DND-41 (cell line): ENCODE measurements at places on chromosomes 2 and 18.

- DNase-seq: no peak
Observed at GRCh38 chr2:55141572-55142413, 90.3 kb downstream of the CLHC1 start.

GRCh38 chr2:128541448-128541847 lies 222.8 kb upstream of the HS6ST1 start:
- no peak for DNase-seq

DNA sequence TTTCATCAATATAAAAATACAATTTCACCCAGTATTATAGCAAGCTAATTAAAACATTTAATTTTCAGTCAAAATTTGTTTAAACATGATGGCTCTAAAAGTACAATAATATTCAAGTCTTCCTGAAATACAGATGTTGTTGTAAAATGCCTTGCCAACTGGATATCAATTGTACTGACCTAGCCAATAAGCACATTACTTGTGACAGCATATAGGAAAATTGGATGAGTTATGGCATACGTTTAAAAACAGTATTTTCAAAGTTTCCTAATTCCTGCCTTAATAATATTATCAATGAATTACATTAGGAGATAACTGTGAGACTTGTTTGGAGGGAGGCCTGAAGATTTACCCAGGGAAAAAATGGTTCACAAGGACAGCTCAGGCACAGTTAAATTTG lies 336.9 kb upstream of the CDH20 start:
- DNase-seq: no peak

- no peak for DNase-seq
Observed at GRCh38 chr18:24095976-24096375, 42.9 kb upstream of the CABYR start.

DNA sequence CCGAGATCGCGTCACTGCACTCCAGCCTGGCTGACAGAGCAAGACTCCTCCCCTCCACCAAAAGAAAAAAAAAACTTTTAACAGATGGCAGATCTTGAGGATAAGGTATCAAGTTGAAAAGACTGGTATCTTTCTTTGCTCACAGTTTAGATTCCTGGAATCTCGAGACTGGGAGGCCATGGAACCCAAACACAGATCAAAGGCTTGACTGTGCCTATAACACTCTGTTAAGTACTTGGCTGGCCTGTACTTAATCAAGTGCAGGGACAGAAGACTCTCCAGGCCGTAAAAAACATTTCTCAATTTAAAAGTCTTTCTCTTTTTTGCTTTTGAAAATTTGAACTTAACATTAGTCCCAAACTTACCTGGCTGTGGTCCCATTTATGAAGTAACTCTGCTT lies 107.1 kb upstream of the ZNF516 start:
- no peak for DNase-seq

- DNase-seq: no peak
Observed at GRCh38 chr2:154952346-154952980, 254.0 kb downstream of the KCNJ3 start.

DNA sequence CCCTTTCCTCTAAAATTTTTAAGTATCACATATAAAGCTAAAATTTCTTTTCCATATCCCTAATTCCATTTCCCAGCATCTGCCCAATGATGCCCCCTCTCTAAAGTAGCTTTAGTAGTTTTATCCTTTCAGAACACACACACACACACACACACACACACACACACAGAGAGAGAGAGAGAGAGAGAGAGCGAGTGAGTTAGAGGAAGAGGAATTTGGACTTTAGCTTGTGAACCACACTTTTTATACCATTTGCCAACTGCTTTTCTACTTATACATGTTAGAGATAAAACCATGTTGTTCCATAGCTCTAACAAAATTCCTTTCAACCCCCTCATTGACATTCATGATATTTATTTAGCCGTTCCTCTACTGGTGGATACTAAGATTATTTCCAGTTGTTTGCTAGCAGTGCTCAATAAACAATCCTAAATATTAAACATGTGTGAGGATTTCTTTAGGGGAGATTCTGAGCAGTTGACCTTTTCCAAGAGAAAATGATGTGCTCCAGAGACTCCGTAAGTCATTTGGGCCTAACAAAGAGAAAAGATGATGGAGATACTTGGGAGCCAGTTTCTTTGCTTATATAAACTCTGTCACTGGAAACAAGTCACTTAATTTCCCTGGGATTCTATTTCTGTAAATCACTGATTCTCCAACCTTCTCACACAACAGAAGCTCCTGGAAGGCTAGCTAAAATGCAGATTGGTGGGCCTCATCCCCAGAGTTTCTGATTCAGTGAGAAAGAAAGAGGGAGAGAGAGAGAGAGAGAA lies 229.7 kb upstream of the SP5 start:
- no peak for DNase-seq

DNA sequence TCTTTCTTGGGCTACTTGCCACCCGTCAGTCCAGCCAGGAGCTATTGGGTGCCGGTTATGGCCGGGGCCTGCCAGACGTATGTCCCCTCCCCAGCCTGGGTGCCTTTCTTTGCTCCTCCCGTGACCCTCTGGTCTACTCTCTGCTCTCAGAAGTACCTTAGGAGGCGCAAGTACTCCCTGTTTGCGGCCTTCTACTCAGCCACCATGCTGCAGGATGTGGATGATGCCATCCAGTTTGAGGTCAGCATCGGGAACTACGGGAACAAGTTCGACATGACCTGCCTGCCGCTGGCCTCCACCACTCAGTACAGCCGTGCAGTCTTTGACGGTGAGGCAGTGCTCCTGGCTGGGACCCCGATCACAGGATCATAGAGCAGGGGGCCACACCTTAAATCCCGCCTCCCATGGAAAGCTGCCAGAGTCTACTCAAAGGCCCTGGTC lies 99.5 kb downstream of the DYSF start:
- no peak for DNase-seq

DNA sequence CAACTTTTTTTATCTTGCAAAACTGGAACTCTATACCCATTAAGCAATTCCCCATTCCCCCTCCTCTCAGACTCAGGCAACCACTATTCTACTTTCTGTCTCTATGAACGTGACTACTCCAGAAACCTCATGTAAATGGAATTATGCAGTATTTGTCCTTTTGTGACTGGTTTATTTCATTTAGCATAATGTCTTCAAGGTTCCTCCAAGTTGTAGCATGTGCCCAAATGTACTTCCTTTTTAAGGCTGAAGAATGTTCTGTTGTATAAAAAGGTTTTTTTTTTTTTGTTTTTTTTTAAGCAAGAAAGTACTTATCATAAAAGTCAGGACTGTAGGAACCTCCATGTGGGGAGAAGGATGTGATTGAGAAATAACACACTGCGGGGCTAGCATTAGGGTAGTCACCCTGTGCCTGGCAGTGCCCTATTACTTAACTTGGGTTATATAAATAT lies 262.9 kb upstream of the FBXO11 start:
- no peak for DNase-seq

GRCh38 chr18:51361130-51361860 lies 163.8 kb upstream of the MEX3C start:
- DNase-seq: no peak

GRCh38 chr2:241052677-241053360 lies 49.3 kb downstream of the MTERF4 start:
- DNase-seq: no peak

- DNase-seq: no peak
Observed at GRCh38 chr2:122319539-122320132, 564.2 kb downstream of the TSN start.

DNA sequence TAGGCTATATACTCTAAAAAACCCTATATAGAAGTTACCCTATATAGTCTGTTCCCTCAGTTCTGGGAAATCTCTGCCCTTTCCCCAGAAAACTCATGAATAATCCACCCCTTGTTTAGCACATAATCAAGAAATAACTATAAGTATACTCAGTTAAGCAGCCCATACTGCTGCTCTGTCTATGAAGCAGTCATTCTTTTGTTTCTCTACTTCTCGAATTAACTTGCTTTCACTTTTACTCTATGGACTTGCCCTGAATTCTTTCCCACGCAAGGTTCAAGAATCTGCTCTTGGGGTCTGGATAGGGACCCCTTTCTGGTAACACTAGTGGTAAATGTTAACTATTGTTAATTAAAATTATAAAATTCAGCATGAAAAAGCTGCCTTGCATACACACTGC lies 17.4 kb upstream of the AP1S3 start:
- DNase-seq: no peak

DNA sequence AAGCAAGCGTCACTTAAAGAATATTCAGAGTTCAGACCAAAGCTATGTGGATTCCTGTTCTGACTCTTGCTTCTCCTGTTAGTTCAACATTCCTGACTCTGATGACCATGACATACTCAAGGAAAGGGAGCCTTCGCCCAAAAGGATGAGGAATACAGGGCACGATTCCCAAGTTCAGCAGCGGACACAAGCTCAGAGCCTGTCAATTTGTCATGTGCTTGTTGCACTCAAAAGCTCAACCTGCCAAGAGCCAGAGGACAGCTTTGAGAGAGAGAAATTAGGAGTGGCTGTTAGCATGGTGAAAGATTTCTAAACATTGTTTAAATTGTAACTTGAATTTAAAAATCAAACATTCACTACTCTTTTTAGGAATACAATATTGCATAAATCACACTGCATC lies 33.3 kb downstream of the APLF start:
- no peak for DNase-seq

DNA sequence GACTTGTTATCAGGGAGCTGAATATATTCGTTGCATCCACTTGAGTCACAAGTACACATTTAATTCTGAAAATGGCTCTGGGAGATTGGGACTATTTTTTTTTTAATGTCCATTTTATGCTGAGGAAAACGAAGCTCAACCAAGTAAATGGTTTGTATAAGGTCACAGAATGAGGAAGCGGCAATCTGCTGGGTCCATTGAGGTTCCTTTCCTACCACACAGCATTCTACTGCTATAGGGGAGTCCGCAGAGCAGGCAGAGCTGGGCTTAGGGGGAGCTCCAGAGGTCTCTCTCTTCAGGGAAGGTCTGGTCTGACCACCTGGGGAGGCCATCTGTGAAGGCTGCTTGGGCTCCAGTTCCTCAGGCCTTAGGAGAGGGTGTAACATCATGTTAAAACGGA lies 77.9 kb downstream of the MCFD2 start:
- DNase-seq: no peak

GRCh38 chr18:74023220-74023619 lies 124.4 kb downstream of the FBXO15 start:
- no peak for DNase-seq

- no peak for DNase-seq
Observed at GRCh38 chr2:188893972-188894371, 80.2 kb upstream of the COL3A1 start.

DNA sequence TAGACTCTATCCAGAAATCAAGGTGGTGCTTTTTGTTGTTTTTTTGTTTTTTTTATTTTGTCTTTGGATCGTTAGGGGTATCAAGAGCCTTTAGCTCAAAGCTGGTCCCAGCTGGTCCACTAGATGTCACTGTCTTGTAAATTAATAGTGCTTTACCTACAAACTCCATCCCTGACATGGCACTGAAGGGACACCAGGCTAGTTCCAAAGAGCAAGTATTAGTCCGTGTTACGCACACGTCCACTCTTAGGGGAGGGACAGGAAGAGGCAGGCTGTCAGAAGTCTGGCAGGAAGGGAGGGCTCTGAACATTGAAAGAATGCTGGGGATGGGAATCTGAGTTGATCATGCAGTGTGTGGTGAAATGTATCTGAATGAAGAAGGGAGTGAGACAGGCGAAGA lies 85.9 kb upstream of the CCBE1 start:
- DNase-seq: peak; percentile 43

DNA sequence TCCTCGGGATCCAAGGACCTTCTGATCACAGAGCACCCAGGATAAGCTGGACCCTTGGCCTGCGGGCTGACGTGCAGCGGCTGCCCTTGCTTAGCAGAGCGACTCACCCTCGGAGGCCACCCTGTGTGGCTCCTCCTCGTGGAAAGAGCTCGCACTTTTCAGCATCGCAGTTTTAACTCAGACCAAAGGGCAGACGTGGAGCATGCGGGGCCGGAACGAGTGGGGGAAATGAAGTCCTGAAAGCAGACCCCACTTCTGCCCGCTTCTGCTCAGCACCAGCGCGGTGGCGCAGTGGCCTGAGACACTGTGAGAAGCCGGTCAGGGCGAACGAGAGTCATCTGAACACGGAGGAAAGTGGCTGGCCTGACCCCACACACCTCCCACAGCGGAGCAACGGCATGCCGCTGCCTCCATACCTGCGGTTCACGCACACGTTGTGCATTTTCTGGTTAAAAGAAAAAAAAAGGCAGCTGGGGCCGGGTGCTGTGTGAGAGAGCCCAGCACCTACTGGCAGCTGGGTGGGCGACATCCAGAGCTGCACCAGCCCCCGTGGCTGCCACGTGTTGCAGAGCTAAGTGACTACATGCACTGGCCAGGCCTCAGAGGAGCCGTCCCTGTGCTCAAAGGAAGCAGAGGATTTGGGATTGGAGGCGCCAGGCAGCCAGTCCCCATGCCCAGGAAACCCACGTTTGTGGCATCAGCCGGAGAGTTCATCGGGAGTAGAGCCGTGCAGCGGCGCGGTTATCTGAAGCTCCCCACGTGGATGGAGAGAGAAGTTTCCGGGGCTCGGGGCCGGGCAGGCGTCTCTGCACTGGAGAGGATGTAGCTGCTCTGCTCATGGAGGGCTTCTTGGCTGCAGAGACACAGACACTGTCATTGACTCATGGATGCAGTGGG lies 89.7 kb downstream of the USP40 start:
- DNase-seq: no peak

- DNase-seq: no peak
Observed at GRCh38 chr2:170276056-170276455, 98.1 kb downstream of the MYO3B start.

DNA sequence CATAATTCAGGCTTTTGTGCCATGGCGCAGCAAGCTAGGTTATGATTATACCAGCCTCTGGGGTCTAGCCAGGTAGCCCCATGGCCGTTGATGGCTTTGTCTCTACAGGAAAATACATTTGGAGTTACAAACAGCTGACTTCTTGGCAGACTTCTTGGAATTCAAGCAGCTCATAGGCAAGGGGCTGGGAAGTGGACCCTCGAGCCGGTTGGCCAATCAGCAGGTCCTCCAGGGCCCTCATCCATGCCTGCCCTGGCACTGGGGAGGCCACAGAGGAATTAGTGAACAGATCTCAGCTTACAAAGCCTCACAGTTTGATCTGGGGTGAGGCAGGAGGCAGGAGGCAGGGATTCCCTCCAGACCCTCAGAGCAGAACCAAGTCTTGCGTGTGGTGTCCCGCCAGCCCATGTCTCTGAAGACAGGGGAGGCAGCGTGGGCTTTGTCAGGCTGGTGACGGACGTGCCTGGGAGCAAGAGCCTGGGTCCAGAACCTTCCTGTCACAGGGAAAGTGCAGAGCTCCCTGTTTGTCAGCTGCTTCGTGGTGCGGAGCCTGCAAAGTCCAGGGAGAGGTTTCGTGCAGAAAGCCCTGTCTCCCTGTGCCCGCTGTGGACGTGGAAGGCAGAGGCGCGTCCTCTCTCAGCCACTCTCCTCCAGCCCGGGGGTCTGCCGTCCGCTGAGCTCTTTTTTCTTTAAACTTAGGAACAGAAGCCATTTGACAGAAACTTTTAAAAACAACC lies 131.7 kb downstream of the KLHL29 start:
- no peak for DNase-seq
